Lower lobe of right lung (tissue), 2 donors: ENCODE measurements at places on chromosomes 5 and 9.
A peak's percentile ranks its signal among the peaks of the same experiment; 100 is the strongest.

GRCh38 chr5:122180146-122180712, 50.9 kb downstream of the ZNF474 start:
- DNase-seq: no peak

DNA sequence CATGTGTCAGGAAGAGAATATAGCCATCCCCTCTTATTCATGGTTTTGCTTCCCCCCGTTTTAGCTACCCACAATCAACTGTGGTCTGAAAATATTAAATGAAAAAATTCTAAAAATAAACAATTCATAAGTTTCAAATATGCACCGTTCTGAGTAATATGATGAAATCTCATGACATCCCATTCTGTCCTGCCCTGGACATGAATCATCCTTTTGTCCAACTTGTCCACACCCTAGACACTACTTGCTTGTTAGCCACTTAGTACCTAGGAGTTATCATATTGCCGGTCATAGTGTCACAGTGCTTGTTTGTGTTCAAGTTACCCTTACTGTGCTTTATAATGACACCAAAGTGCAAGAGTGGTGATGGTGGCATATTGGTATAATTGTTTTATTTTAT, 113.5 kb downstream of the CAAP1 start:
- DNase-seq: no peak

- no peak for DNase-seq
Observed at GRCh38 chr9:112380825-112381221, 915 bp downstream of the HSDL2 start.

- DNase-seq: no peak
Observed at GRCh38 chr5:150771034-150771795, 7.3 kb upstream of the SMIM3 start.

- DNase-seq: no peak
Observed at GRCh38 chr5:124719113-124719967, 27.1 kb downstream of the ZNF608 start.

- peak; percentile 70 for DNase-seq
Observed at GRCh38 chr5:1343315-1343751, 1.6 kb downstream of the CLPTM1L start.

DNA sequence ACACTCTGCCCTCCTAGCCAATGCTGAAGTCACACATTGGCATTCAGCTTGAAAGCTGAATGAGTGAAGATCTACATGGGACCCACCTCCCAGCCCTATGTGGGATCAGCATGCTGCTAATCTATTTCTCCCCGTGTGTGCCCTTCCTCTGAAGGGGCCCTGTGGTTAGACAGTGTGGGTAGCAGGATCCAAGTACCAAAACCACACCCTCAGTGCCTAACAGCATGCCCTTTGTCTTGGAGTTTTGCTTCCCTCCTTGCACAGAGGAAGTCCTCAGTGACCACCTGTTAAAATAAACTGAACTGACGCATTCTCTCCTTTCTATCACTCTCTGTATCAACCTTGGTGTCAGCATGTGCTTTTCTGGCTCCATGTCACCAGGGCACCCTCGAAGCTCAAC, 25.0 kb downstream of the SH3TC2 start:
- DNase-seq: no peak

GRCh38 chr5:125152044-125152443, 405.6 kb upstream of the ZNF608 start:
- DNase-seq: no peak

- no peak for DNase-seq
Observed at GRCh38 chr5:176773408-176774035, 36.8 kb upstream of the UNC5A start.

- no peak for DNase-seq
Observed at GRCh38 chr9:111427186-111427585, 57.0 kb downstream of the ECPAS start.

DNA sequence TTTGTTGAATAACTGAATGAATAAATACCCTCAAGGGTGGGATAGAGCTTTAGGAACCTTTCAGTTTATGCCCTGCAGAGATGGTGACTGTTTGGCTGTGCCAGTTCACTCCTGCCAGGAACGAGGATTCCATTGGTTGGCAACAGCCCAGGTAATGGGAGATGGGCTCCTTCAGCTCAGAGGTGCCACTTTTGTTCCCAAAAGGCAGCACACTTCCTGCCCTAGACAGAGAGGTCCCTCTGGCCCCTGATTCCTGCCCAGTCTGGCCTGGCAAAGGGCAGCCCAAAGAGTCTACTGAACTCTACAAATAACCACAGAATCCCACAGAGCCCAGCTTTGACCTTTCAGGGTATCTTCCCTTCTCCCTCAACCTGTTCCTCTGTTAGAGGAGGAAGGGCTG, 1.6 kb downstream of the C9orf152 start:
- DNase-seq: peak; percentile 56

GRCh38 chr9:124016175-124017050, 4.8 kb downstream of the LHX2 start:
- no peak for DNase-seq

DNA sequence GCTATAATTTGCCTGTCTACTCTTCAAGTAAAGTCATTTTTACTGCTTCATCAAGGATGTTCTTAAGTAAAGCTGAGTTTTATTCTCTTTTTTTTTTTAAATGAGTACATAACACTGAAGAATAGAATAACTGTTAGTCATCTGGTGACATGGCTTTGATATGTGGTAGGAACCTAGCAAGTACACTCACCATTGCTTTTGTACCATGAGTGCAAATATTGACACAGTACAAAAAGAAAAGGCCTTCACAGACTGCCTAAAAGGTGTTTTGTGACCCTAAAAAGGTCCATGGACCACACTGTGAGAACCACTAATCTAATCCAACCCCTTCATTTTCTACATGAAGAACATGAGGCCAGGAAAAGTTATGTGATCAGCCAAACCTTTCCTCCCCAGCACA, 55.0 kb downstream of the ECPAS start:
- DNase-seq: no peak

- no peak for DNase-seq
Observed at GRCh38 chr5:26578002-26578401, 460.4 kb downstream of the CDH9 start.

DNA sequence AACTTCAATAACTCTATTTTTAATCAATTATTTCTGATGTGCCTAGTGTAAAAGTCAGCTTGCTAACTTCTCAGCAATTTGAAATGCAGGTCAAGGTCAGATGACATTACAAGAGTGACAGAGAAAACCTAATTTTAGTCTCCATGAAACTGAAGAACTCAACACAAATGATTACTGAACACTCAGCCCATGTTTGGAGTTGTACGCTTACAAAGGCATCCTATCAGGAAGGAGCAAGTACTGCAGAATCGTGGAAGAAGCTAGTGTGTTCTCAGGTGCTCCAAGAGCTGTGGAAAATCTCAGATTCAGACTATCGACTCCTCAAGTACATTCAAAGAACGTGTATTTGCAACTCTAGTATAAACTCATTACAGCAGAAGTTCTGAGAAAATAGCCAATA, 526.7 kb downstream of the PDE4D start:
- DNase-seq: no peak

- no peak for DNase-seq
Observed at GRCh38 chr5:117701062-117701461, 1126.4 kb upstream of the SEMA6A start.

DNA sequence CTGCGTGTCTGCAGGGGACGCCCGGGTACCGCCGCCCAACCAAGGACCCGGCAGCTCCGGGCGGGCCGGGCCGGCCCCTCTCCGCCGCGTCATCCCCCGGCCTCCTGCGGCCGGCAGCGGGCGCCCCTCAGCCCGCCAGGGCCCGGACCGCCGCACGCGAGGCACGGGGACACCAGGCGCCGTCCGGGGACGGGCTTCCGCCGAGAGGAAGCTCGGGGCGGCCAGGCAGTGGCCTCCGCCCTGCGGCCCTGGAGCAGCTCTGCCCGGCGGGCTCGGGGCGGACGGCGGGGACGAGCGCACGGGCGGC, 373 bp downstream of the FBXW5 start:
- DNase-seq: no peak

DNA sequence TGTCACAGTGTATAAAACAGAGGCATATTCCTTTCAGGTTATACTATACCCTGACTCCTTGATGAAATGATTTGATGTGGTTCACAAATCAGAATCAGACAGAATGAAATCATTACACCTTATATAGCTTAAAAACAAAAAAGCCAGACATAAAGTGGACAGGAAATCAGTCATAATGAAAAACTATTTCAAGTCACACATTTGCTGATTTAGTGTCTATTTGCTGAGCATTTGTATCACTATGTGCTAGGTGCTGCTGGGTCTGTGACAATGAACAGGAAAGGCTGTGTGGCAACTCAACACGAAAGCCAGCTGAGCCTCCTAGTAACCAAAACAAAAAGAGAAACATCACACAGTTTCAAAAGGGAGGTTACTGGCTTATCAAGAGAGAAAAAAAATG, 194.0 kb downstream of the EFNA5 start:
- DNase-seq: no peak

DNA sequence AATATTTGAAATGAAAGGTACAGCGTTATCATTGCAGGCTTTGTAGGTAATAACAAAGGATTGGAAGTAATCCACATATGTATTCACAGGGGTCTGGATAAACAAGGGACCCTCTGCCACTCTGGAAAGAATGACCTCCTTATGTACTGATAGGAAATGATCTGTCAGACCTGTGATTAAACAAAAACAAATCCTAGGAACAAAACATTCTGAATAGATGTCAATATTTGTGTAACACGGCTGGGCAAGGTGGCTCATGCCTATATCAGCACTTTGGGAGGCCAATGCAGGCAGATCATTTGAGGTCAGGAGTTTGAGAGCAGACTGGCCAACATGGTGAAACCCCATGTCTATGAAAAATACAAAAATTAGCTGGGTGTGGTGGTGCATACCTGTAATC, 42.3 kb downstream of the NSUN2 start:
- DNase-seq: no peak

DNA sequence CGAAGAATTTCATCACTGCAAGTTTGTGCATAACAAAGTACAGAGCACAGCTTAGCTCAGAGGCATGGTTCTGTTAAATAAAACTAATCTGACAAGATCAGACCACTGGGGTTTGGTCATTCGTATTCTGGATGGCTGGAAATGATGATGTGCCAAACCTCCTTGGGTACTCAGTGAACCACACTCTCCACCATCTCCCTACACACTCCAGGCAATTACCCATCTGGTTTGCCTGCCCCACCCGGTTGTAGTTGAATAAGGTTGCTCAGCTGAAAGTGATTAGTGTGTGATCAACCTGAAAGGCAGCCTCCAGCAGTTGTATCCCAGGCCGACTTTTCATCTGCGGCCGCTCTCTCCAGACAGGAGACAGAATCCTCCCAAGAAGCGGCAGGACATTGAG, 371.4 kb downstream of the TLE1 start:
- DNase-seq: no peak

DNA sequence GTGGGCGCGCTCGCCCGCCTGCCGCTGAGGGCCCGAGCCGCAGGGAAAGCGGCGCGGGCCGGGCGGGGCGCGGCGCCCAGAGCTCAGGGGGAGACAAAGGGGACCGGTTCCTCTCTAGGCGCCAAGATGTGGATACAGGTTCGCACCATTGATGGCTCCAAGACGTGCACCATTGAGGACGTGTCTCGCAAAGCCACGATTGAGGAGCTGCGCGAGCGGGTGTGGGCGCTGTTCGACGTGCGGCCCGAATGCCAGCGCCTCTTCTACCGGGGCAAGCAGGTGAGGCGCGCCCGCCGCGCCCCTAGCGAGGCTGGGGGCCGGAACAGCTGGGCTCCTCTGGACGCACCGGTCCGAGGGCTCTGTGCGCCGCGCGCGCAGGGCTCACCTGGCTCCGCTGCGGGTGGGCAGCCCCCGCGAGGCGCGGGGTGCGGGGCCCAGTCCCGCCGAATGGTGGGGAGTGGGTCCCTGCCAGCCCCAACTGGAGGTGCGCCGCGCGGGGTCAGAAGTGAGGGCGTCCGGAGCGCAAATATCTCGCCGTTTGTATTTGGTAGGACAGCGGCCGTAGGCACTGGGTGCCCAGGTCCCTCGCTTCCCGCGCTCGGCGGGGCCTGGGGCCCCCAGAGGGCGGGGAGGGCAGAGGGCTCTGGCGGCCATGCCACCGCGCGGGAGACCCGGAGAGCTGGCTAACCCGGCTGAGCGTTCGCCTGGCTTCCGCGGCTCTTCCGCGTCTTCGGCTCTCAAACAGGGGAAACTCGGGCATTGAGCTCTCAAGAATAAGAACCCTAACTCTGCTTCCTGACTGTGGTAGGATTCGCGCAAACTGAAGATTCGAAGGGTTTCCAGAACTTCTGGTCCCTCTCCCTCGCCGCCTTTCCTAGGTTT, 607 bp downstream of the UHRF2 start:
- DNase-seq: peak; percentile 63

DNA sequence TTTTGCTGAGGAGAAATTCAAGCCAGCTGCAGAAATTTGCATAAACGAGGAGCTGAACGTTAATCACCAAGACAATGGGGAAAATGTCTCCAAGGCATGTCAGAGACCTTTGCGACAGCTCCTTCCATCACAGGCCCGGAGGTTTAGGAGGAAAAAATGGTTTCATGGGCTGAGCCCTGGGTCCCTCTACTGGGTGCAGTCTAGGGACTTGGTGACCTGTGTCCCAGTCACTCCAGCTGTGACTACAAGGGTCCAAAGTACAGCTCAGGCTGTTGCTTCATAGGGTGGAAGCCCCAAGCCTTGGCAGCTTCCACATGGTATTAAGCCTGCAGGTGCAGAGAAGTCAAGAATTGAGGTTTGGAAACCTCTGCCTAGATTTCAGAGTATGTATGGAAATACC, 207.5 kb downstream of the DENND1A start:
- no peak for DNase-seq

DNA sequence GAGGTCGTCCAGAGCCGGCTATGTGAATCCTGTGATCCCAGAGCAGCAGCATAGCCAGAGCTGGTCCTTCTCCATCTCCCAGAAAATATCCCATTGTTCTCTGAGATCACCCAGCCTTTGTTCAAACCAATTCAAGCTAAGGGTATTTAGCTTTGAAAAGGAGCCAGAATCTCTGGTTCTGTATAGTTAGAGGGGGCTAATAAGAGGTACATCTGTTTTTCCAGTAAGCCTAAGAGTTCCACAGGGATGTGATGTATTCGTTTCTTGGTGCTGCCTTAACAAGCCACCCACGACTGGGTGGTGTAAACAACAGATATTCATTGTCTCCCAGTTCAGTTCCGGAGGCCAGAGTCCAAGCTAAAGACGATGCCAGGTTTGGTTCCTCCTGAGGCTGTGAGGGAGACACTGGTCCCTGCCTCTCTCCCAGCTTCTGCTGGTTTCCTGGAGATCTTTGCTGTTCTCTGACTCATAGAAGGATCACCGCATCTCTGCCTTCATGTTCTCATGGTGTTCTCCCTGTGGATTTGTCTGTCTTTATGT, 344.8 kb downstream of the MTRR start:
- DNase-seq: no peak

DNA sequence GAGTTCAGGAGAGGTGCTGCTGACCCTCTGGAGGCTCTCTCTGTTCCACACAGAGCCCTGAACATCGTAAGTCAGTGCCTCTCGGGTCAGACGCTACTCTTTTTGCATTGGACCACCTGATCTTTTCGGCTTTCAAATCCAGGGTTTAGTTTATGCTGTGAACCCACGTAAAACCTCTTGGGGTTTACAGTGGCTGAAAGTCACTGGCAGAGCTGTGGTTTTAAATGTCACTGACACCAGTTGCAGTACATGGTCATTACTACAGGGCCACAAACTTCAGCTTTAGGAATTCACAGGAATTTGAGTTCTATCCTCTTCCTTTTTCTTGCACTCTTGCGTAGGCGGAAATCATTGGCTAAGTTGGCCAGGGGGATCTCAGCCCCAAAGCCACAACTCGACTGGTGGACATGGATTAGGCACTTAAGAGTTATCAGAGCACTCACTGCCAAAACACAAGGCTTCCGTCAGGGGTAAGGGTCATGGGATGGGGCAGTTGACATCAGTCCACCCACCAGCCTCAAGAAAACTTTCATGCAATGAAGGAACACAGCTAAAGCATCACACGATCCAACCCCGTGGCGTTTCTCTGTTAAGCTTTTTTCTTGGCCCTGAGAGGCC, 76.9 kb downstream of the SFXN1 start:
- no peak for DNase-seq
